ENCODE measurements at places on chromosomes 11 and 22.
A peak's percentile ranks its signal among the peaks of the same experiment; 100 is the strongest.

DNA sequence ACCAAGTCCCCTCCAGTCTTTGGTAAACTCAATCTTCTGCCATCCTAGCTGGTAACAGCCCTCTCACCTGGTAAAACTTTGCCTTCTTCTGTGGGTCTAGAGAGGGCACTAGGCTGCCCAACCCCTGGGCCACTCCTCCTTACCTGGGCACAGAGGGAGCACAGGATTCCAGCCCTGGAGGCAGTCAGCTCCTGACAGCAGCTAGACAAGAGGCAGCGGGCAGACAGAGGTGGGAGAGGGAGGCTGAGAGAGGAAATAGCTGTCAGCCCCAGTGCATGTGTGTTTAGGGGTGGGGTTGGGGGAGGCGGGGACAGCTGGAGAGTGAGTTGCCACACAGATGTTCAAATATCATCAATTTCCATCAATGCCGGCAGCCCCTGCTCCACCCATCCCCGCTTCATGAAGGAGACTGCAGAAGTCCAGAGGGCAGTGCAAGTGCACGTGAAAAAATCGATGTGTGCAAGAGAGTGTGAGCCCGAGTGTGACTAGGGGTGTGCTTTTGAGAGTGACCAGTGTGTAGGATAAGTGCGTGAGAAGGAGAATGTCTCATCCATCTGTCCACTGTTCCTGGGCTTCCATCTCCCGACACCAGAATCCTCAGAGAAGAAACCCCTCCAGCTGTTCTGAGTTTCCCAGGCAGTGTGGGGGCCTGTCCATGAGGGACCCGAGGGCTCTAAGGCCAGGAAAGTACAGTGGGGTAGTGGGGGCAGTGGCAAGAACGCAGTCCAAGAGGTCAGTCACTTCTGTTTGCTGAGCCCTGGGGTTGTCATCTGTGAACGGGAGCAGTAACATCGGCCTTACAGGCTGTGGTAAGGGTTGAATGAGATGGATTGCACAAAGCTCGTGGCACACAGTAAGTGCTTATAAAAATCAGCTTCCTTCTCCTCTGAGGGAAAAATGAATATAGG is at the start of gene PTGDR2:
Gene PTGDR2, minus strand, starts transcription at position 225 of the 908 bp plus-strand sequence. CDS start 2,228 bp downstream, outside the sequence.
- no peak for DNase-seq

GRCh38 chr11:574632-575312 is 1.5 kb upstream of the PHRF1 start:
- DNase-seq = no peak

DNA sequence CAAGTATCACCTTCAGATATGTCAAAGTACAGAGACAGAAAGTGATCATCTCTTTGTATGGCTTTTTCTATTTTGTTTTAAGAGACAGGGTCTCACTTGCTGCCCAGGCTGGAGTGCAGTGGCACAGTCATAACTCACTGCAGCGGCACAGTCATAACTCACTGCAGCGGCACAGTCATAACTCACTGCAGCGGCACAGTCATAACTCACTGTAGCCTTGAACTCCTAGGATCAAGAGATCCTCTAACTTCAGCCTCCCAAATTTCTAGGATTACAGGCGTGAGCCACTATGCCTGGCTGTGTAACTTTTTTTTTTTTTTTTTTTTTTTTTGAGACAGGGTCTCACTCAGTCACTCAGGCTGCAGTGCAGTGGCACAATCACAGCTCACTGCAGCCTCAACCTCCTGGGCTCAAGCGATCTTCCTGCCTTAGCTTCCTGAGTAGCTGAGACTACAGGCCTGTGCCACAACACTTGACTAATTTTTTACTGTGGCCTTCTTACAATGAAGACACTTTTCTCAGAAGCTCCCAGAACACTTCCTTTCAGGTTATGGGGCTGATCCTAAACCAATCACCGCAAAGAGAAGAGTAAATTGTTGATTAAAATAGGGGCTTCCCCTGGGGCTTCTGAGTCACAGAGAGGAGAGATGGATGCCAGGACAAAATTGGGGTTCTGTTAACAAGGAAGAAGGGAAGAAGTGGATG is 9.0 kb upstream of the HIKESHI start:
- no peak for DNase-seq

DNA sequence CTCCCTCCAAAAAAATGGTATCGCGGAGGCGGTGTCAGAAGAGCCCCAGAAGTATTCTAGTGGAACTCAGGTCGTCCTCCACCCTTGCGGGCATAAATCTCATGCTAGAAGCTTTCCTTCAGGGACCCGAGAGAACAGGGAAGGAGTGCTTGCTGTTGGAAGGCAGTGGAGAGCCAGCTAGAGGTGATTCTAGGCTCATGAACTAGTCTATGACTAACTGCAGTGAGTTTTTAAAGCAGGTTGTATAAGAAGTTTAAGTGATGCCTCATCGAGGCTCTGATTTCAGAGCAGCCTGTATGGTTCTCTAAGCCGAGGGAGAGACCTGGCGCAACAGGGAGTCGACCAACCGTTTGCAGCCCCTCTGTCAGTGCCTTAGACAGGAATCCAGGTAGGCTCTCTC is 85.7 kb downstream of the TBC1D22A start:
- DNase-seq = no peak

- no peak for DNase-seq
Observed at GRCh38 chr22:37254867-37255233, 10.8 kb upstream of the RAC2 start.

DNA sequence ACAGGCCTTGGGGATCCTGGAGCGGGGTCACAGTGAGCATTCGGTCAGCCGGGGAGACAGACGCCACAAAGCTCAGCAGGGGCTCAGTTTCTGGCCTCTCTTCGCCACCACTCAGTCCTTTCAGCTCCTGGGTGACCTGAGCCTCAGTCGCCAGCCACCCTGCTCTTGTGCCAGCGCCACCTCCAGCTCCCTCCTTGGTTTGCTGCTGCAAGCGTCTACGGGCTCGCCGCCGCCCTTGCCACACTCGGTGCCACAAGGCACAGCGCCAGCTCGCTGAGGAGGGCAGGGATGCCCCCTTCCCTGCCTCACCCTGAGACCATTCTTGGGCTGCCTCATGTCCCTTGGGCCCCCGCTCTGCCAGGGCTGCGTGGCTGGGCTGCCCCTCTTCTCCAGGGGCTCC is 1.5 kb upstream of the EEF1G start:
- DNase-seq = no peak

DNA sequence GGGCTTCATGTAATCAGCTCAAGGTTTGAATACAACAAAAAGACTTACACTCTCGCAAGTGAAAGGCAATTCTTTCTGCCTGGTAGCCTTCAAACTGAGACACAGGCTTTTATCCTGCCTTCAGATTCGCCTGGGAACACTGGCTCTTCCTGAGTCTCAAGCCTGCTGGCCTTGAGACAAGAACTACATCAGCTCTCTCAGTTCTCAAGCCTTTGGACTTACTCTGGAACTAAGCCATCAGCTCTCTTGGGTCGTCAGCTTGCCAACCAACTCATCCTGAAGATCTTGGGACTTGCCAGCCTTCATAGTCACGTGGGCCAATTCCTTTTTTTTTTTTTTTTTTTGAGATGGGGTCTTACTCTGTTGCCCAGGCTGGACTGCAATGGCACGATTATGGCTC is 35.7 kb upstream of the LRRC10B start:
- no peak for DNase-seq

GRCh38 chr11:4589017-4589416 is 4.8 kb upstream of the OR52I1 start:
- DNase-seq = no peak

GRCh38 chr11:12768726-12769673 is 94.8 kb downstream of the TEAD1 start:
- DNase-seq = no peak

GRCh38 chr11:122983438-122984185 is 2.0 kb upstream of the BSX start:
- no peak for DNase-seq

- DNase-seq = no peak
Observed at GRCh38 chr11:81432333-81432732, 1301.3 kb downstream of the FAM181B start.

- DNase-seq = no peak
Observed at GRCh38 chr11:9642894-9643293, 21.0 kb upstream of the SWAP70 start.

- DNase-seq = no peak
Observed at GRCh38 chr11:96237766-96238266, 105.2 kb downstream of the MAML2 start.

GRCh38 chr22:47187176-47187957 is 424.9 kb downstream of the TBC1D22A start:
- no peak for DNase-seq

DNA sequence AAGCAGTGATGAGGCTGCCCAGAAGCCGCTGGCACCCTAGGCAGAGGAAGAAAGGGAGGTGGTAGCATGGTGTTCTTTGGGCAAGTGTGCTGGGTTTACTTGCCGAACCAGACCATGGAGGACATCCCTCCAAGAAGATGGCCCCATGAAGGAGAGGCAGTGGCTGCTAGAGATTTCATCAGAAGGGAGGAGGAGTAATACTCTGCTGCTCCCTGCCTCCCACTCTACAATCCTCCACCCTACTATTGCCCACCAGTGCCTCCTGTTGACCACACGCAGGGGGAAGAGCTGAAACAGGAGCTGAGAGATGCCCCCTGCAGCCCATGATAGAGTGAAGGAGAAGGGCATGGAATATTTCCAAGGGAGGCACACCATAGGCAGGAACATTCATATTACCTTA is 51.0 kb upstream of the PRSS23 start:
- no peak for DNase-seq

DNA sequence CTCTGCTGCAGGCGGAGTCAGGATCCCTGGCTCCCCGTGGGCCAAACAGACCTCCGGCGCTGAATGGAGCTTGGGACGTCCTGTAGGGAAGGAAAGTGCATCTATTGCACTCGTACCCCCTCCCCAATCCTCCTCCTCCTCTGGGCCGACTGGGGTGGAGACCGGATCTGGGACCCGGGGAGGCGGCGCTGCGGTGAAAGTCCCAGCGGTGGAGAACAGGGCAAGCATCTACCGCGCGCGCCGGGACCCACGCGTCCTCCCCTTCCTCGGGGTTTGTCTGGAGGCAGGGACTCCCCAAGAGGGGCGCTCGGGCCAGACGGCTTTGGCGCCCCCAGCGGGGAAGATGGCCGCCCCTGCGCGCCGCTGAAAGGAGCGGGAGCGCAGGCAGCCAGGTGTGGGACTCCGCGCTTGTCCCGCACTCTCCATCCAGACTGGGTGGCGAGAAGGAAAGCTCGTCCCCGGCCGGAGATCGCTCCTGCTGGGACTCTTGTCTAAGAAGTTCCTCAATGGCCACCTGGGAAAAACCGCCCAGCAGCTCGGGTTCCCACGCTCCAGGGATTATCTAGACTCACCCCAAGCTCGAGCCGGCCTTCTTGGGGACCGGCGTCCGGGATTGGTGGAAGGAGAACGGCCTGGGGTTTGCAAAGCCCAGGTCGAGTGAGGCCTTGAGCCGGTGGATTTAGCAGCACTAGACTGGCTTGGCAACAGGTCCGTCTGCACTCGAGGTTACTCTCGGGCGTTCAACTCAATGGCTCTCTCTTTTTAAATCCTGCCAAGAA is 718 bp downstream of the FADS2 start:
- DNase-seq = no peak

DNA sequence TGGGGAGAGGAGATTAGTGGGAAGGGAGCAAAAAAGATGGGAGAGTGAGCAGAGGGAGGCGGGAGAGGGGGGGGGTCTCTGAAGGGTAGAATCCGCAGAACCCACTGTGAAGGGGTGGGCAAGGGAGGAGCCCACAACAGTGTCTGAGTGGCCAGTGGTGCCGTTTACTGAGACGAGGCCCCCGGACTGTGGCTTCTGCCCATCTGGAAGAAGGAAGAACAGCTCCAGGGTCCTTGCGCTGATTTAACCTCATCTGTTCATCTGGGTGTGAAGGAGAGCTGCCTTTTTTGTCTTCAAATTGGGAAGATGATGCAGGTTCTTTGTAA is 45.7 kb upstream of the ANO1 start:
- no peak for DNase-seq

DNA sequence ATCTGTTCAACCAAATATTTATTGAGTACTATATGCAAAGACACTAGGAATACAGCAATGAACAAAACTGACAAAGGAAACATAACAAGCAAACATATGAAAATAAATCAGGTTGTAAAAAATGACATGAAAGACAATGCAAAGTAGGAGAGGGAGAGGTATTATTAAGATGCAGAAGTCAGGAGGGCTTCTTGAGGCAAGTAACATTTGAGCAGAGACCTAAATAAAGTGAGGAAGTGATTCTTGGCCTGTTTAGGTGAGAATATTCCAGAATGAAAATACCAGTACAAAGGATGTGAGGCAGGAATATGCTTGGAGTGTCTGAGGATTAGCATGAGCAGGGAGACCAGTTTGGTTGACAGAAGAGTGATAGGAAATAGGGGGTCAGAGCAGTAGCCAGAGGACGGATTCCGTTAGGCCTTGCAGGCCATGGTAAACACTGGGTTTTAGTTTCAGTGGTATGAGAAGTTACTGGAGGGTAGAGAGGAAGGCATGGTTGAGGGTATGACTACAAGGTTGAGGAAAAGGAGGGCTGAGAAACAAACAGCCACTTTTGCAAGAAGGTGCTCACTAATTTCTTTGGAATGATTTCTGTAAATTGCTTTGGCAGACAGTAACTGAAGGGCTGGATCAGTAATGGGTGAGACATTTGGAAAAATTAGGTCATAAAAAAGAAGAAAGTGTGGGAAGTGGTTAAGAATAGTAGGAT is 191.9 kb downstream of the SWAP70 start:
- no peak for DNase-seq

DNA sequence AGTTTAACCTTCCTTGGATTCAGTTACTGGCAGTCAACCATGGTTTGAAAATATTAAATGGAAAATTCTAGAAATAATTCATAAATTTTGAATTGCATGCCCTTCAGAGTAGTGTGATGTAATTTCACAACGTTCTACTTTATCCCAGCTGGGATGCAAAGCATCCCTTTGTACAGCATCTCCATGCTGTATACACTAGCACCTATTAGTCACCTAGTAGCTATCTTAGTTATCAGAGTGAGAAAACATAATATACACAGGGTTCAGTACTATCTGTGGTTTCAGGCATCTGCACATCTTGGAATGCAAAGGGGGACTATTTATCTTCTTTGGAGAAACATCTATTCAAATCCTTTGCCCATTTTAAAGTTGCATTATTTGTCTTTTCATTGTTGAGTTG is 30.8 kb downstream of the CBL start:
- no peak for DNase-seq

GRCh38 chr11:45298718-45299117 is 12.6 kb upstream of the SYT13 start:
- no peak for DNase-seq

- DNase-seq = no peak
Observed at GRCh38 chr22:25482868-25483639, 81.4 kb upstream of the GRK3 start.

- DNase-seq = peak; percentile 72
Observed at GRCh38 chr22:38051900-38052862, 5.0 kb upstream of the PICK1 start.

- no peak for DNase-seq
Observed at GRCh38 chr11:18715476-18715875, 10.5 kb downstream of the IGSF22 start.

DNA sequence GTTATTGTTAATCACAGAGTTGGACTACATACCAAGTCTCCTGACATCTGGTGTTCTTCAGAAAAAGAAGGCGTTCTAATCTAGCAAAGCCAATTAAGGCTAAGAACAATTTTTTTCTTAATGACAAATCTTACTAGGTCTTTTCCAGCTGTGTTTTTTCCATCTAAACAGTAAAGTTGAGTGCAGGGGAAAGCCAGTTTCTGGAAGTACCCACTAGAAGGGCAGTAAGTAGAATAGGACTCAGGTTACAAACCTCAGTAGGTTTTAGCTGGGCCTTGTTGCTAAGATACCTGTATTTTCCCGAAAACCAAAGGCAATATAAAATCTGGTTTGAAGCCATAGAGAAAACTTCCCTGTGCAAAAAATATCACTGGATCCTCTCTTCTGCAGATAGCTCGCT is 351.9 kb downstream of the ETS1 start:
- DNase-seq = no peak

Data from D721Med (cell line).